ENCODE measurements at places on chromosomes 16 and 17.

GRCh38 chr17:51351890-51352289, 91.5 kb downstream of the UTP18 start:
- DNase-seq = no peak

DNA sequence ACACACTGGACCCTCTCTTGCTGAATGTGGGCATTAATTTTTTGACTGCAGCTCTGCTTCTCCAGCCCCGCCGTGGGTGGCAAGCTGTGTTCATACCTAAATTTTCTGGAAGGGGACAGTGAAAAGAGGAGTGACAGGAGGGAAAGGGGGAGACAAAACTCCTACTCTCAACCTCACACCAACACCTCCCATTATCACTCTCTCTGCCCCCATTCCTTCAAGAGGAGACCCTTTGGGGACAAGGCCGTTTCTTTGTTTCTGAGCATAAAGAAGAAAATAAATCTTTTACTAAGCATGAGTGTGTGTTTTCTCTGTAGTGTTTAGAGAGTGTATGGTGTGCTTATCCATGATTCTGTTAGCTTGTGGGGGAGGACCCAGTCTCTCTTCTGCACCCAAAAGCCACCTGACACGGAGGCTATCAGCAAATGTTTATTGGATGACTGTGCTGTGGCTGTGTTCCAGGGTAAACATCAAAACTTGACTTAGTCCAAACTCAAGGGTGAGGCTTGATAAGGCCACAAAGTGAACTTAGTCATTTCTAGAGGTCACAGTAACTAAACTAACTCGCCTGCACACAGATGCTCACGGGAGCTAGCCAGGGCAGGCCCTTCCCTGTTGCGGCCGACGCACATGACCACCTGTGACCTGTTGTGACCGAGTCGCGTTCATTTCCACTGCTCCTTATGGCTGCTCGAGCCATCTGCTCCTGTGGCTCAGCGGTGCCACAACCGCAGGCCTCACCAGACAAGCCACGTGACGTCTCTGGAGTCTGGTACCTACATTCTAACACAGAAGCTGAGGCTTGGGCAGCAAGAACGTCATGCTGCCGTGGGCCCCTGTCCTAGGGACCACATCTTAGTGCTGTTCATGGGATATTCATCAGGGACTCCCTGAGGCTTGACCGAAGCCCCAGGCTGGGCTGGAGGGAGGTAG, 9.8 kb upstream of the MED11 start:
- DNase-seq = no peak

- DNase-seq = no peak
Observed at GRCh38 chr16:49615576-49615975, 240.3 kb downstream of the ZNF423 start.

DNA sequence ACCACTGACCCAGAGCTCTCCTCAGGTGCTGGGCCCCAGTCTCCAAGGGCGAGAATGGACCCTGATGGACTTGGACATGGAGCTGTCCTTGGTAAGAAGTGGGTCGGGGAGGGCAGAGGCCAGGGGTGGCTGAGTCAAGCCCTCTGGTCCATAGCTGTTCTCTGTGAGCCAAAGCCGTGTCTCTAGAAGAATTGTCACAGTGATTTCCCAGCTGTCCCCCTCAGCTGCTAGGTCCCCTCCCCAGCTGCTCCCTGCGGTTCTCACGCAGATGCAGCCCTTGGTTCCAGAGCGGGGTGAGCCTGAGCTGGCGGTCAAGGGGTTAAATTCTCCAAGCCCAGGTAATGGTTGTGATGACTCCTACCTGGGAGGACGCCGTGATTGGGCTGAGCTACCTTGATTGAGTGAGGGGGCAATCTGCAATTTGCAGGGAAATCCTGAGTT, 1.3 kb upstream of the NOL3 start:
- DNase-seq = no peak

DNA sequence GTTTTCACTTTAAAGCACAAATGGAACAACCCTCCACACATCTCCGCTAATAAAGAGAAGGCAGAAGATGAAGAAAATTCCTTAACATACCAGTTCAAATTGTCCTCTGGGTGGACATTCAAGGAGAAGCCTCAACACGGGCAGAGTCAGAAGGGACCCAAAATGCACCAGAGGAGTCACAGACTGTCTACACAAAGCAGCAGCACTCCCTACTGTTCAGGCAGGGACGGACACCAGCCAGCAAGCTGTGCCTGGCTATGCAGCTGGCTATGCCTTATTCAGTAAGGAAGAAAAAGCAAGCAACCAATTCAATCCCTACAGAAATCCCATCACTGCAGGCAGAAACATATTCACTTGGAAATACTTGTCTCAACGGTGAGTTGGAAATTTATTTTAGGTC, 8.1 kb downstream of the DNAJC7 start:
- no peak for DNase-seq

GRCh38 chr16:68445458-68445857, 2.9 kb downstream of the SMPD3 start:
- DNase-seq = no peak

- DNase-seq = no peak
Observed at GRCh38 chr17:65293584-65294180, 156.5 kb downstream of the RGS9 start.

DNA sequence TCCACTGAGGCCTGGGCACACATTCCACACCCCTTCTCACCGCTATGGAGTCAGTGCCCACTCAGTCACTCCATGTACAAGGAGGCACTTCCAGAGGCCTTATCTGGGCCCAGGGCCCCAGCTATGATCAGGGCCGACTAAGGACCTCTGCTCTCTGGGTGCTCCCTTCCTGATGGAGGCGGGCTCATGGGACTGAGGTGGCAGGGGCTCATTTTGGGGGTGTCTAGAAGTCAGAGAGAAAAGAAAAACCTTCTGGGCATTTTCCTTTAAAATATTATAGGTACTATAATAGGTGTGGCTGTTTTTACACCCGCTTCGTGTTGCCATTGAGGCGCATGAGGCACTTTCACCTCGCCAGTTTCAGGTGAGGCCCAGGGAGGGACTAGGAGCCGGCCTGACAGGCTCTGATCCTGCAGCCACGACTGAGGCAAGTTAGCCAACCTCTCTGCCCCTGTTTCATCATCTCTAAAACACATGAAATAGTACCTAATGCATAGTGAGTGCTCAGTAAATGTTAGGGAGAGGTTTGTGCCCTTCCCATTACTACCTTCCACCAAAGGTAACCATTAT, 14.4 kb downstream of the B9D1 start:
- DNase-seq = no peak

DNA sequence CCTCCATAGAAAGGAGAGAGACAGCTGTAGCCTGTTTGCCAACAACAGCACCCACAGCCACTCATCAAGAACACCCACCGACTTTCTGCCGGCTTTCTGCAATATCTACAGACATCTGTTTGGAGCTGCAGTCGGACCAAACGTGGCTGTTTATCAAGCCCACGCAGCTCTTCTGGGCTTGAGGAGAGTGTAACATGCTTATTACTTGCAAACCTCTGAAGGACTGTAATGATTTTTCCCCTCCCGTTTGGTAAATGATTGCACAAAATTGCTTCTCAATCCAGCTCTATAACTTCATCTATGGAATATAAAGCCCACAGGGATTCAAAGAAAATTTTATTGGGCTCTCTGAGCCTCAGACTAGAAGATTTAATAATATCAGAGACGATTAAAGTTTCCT, 100.5 kb downstream of the VAT1L start:
- DNase-seq = no peak

- no peak for DNase-seq
Observed at GRCh38 chr16:2476345-2476720, 1.4 kb downstream of the TBC1D24 start.

DNA sequence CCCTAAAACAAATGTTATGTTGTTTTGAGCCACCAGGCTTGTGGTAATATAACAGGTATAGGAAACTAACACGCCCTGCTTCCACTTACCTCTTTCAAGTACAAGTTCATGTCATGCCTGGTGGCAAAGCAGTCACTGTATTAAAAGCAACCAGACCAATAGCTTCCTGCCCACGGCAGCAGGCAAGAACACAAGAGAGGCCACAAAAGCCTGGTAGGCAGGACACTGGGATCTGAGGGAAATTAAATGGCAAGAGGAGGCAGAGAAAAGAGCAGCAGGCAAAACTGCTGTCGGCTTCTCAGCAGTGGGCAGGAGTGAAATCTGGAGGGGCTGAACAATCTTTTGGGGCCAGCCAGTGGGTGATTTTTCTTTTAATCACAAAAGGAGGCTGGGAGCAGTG, 2.2 kb downstream of the CYTH1 start:
- peak; percentile 51 for DNase-seq

DNA sequence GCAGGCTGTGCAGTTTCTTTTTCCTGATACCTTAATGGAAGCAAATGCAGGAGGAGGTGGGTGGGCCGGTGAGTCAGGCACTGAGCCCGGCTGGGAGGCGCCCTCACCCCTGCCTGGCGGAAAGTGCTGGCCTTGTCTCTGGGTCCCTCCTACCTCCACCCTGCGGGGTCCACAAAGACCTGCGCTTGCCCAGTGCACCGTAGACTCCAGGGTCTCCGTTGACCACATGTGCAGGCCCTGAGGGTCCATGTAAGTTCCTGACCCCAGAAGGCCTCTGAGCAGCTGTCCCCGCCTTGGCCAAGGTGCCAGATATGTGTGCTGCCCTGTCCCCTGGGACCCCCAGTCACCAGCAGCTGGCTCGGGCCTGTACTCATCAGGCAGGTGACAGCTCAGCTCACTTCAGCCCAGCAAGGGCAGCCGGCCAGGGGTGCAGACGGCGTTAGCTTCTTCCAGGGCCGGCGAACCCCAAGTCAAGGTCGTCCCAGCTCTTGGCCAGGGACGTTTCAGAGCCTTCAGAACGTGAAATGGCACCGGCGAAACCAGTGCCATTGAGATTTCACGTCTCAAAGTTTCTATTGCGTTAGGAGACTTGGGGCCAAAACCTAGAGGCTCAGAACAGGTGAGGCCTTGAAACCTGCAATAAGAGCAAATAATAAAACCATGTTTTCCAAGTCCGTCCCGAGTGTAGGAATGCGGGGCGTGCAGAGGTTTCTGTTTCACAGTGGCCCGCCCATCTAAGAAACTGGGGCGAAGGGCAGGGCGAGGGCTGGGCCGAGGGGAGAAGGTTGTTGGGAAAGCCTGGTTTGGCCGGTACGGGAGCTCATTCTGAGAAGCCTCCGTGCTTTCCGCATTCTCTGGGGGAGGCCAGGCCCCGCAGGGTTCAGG, 12.1 kb downstream of the METRNL start:
- no peak for DNase-seq

GRCh38 chr17:38867179-38867967, 2.5 kb upstream of the LASP1 start:
- peak; percentile 48 for DNase-seq

GRCh38 chr17:49935526-49936210, 33.3 kb upstream of the DLX4 start:
- DNase-seq = no peak

DNA sequence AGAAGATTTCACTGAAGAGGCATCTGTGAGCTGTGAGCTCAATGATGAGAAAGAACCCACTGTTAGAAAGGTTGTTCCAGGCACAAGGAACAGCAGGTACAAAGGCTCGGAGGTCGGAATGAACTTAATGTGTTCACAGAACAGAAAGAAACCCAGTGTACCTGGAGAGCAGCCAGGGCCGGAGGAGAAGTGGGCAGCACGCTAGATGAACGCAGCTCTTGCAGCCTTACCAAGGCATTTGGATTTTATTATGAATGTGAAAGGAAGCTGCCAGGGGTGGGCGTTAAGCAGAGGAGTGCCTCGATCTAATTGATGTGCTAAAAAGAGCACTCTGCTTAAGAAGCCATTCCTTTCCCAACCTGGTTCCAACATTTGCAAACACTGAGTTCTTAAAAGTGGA, 19.0 kb downstream of the EEF2K start:
- DNase-seq = no peak

- no peak for DNase-seq
Observed at GRCh38 chr17:55265311-55266021, 706 bp downstream of the HLF start.

- no peak for DNase-seq
Observed at GRCh38 chr17:30393911-30394867, 15.5 kb downstream of the CPD start.

DNA sequence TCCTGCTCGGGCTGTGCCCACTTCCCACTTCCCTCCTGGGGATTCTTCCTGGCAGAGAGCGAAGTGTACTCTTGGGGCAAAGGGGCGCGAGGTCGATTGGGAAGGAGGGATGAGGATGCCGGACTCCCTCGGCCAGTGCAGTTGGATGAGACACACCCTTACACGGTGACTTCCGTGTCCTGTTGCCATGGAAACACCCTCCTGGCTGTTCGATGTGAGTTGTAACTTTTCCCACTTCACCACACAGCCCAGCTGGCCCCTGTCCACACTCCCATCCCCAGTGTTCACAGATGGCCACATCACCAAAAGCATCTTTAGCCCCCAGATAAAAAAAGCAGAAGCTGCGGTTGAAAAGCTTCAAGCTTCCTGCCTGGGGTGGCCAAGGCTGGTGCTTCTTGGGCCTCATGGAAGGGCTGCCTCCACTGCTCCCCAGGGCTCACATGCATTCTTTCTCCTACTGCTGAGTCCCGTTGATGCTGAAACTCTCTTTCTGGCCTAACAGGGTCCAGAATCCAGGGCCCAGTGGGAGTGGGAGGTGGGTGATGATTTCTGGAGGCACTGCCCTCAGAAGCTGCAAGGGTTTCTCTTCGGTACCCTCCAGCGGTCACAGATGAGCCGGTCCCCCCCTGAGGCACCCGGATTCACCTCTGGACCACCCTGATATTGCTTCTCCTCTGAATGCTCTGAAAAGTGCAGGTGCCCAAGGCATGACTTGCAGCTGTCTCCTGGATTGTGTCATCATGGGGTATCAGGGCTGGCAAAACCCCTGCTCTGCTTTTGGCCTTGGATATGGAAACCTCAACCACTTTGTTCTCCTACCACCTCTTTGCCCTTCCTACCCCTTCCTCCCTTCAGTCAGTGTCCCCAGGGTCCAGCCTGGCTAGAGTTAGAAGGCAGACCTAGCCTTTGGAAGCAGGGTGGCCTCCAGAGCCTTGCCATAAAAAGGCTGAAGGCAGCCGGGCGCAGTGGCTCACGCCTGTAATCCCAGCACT, 2.2 kb upstream of the TRAF4 start:
- DNase-seq = no peak

GRCh38 chr17:78883089-78883532, 19.9 kb downstream of the CEP295NL start:
- no peak for DNase-seq

GRCh38 chr16:15690296-15690695, 40.3 kb downstream of the NDE1 start:
- no peak for DNase-seq

DNA sequence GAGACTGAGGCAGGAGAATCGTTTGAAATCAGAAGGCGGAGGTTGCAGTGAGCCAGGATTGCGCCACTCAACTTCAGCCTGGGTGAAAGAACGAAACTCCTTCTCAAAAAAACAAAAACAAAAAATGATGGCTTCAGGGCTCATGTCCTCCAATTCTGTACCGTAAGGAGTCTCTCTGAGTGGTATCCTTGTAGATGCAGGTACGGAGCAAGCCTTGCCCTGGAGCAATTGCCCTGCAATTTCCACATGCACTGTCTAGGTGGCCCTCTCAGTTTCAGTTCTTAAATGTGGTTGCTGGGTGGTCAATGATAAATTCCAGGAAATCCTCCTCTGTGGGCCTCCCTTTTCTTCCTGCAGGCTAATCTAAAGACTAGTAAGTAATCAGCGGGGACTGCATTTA, 10.6 kb downstream of the TMEM238L start:
- no peak for DNase-seq

GRCh38 chr17:50837980-50838954, 2.9 kb downstream of the WFIKKN2 start:
- no peak for DNase-seq

- no peak for DNase-seq
Observed at GRCh38 chr16:70421473-70422311, 17.2 kb downstream of the ST3GAL2 start.

Measured in activated CD4-positive, CD25-positive, alpha-beta regulatory T cell treated with anti-CD3 and anti-CD28 coated beads, Interleukin-2, amount 50 U/mL, for 16 hours (primary cell).